ENCODE measurements at places on chromosomes 12 and 14. TPM values are rescaled to one million over a fixed set of nuclear protein-coding genes. Genes with fewer than 3 reads are reported as not detected.

GRCh38 chr14:95943699-95944098, 67.1 kb downstream of the TUNAR start:
- H3K4me3 ChIP-seq = no peak overlapping the region
- H3K27ac ChIP-seq = no peak overlapping the region
- no peaks in the 10 kb centered on the region for H3K36me3 ChIP-seq
- H3K4me1 ChIP-seq = no peaks in the 10 kb centered on the region
- no peaks in the 10 kb centered on the region for H3K27me3 ChIP-seq
- no peak for DNase-seq

STON2 gene
- not detected for total RNA-seq

- no peak overlapping the region for H3K27ac ChIP-seq
- H3K4me3 ChIP-seq = no peak overlapping the region
- no peaks in the 10 kb centered on the region for H3K36me3 ChIP-seq
- DNase-seq = peak; percentile 26
- no peaks in the 10 kb centered on the region for H3K4me1 ChIP-seq
Observed at GRCh38 chr14:42110167-42110566, 503.5 kb downstream of the LRFN5 start.

SERPINA12 gene
- total RNA-seq = not detected

DNA sequence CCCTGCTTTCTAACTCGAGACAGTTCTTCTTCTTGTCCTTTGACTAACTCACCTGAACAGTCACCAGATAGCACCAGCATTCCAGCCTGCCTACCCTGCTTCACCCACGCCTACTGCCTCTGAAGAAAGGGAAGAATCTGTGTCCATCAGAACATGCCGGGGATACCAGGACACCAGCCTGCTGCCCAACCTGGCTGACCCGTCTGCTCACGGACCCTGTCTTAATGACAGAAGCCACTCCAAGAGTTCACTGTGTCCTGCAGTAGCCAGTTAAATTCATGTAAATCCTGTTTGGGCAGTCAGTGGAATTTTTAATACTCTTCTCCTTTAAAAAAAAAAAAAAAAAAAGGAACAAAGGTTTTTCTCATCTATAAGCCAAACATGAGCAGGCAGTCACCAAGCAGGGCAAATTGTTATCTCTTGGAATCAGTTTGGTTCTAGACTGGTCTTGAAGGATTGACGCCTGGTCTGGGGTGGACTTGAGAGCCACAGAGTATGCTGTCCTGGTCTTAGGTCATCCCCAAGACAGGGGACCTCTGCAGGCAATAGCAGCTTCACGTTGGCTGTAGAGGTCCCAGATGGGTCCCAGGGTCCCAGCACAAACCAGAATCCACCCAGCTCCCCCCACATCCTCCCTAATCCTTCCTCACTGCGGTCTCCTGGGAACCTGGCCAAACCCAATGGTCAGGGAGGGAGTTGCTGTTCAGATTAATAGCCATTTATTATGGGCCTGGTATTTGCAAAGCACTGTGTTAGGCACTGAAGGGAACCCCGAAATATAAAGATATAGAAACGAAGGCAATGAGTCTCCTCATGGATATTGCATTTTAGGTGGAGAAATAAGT, 181.1 kb upstream of the HIF1A start:
- no peak for DNase-seq
- H3K27ac ChIP-seq = no peak overlapping the region
- peaks cover 27% of the 10 kb centered on the region for H3K4me1 ChIP-seq
- H3K4me3 ChIP-seq = no peak overlapping the region

- H3K4me3 ChIP-seq = peak within 1 kb of the TSS; percentile 94
- H3K27me3 ChIP-seq = no peaks in the 10 kb centered on the region
- peak within 1 kb of the TSS; percentile 95 for H3K27ac ChIP-seq
- no peak for DNase-seq
- peaks cover 12% of the 10 kb centered on the region for H3K36me3 ChIP-seq
Observed at GRCh38 chr14:91113829-91114078, at the start of gene DGLUCY. TSS of gene DGLUCY (plus strand) at chr14:91114073. CDS start at chr14:91160295, 46,222 bp downstream.

DNA sequence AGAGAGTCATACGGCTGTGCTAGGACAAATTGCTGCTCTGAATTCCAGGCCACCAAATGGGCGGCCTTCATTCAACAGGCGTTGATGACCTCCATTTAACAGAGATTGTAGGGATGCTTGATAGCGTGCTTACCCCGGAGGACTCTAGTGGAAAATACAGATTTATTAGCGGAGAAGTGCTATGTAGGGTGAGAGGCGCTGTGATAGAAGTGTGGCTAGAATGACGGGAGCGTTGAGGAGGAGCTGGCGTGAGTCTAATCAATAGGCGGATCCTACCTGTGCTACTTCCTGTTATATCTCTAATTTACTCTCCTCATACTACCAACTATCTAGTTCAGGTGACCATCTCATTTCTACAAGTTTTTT, 668 bp downstream of the MRPS35 start:
- peaks cover 16% of the 10 kb centered on the region for H3K4me1 ChIP-seq
- DNase-seq = no peak
- no peaks in the 10 kb centered on the region for H3K27me3 ChIP-seq
- no peak overlapping the region for H3K27ac ChIP-seq

GRCh38 chr12:5047094-5047493, 3.4 kb downstream of the KCNA5 start:
- H3K27me3 ChIP-seq = peaks cover 36% of the 10 kb centered on the region
- DNase-seq = no peak
- no peak overlapping the region for H3K4me3 ChIP-seq
- no peaks in the 10 kb centered on the region for H3K36me3 ChIP-seq
- H3K27ac ChIP-seq = no peak overlapping the region

EMP1 gene
- 0.64 TPM for total RNA-seq

SERPINA9 gene
- 0.74 TPM for total RNA-seq
